ENCODE measurements at places on chromosomes 6 and 20. TPM values are rescaled to one million over a fixed set of nuclear protein-coding genes. Genes with fewer than 3 reads are reported as not detected.

Gene JPH2
- total RNA-seq: 0.43 TPM

Gene RAB22A
- total RNA-seq: 13.6 TPM

Gene LY6G6F
- not detected for total RNA-seq

Gene CCDC170
- total RNA-seq: 2.6 TPM

Gene C20orf204
- total RNA-seq: 0.92 TPM

Gene MAPK13
- total RNA-seq: 8.1 TPM

Gene GNAS-AS1
- total RNA-seq: 1.2 TPM

Gene GHRH
- not detected for total RNA-seq

Gene DYNLT2
- total RNA-seq: 0.65 TPM

Gene NOX3
- total RNA-seq: not detected

Gene ARMH2
- total RNA-seq: not detected

Gene RPL10A
- 2,520 TPM for total RNA-seq

Gene CST1
- not detected for total RNA-seq

Gene ZNF337
- total RNA-seq: 21.4 TPM

Gene MYBL2
- total RNA-seq: 0.71 TPM

Gene GMNN
- total RNA-seq: 10.7 TPM

Gene CNKSR3
- 4.2 TPM for total RNA-seq

Gene DDX27
- total RNA-seq: 33.7 TPM

Gene ENPP5
- total RNA-seq: 0.46 TPM

Gene KIF6
- total RNA-seq: under 0.01 TPM

Gene TAAR1
- not detected for total RNA-seq

Gene CST5
- not detected for total RNA-seq

Gene SEL1L2
- total RNA-seq: not detected

Gene SAMD5
- total RNA-seq: 0.43 TPM

All from smooth muscle cell of bladder (primary cell).